ENCODE measurements at places on chromosomes 16 and 17. TPM values are rescaled to one million over a fixed set of nuclear protein-coding genes. Genes with fewer than 3 reads are reported as not detected.

C17orf78 gene
- not detected for total RNA-seq

ABCA6 gene
- 90.9 TPM for total RNA-seq

PYDC1 gene
- not detected for total RNA-seq

HIC1 gene
- 20.7 TPM for total RNA-seq

SLC25A39 gene
- 51.5 TPM for total RNA-seq

NHLRC4 gene
- total RNA-seq = 1.4 TPM

PRR29 gene
- 0.15 TPM for total RNA-seq

KRTAP16-1 gene
- not detected for total RNA-seq

DPEP2 gene
- not detected for total RNA-seq

CA7 gene
- not detected for total RNA-seq

TNFSF12 gene
- total RNA-seq = 3.9 TPM

HEATR9 gene
- total RNA-seq = not detected

MRPL28 gene
- total RNA-seq = 93.1 TPM

APOBR gene
- not detected for total RNA-seq

WNT9B gene
- total RNA-seq = not detected

GAST gene
- total RNA-seq = not detected

ABCC11 gene
- not detected for total RNA-seq

BIRC5 gene
- total RNA-seq = 2.7 TPM

KRT33A gene
- total RNA-seq = not detected

EXOSC6 gene
- total RNA-seq = 13.1 TPM

ST6GALNAC1 gene
- total RNA-seq = not detected

TEDC2 gene
- under 0.01 TPM for total RNA-seq

DRC3 gene
- total RNA-seq = 3.0 TPM

RNF135 gene
- total RNA-seq = 6.3 TPM

CDRT15L2 gene
- not detected for total RNA-seq

GALR2 gene
- not detected for total RNA-seq

LPO gene
- not detected for total RNA-seq

PHOSPHO1 gene
- not detected for total RNA-seq

SMTNL2 gene
- not detected for total RNA-seq

ERN2 gene
- 0.35 TPM for total RNA-seq

AGRP gene
- total RNA-seq = not detected

SLC5A2 gene
- 0.15 TPM for total RNA-seq

ACSM2A gene
- total RNA-seq = not detected

DNAAF8 gene
- total RNA-seq = 0.47 TPM

KLHL11 gene
- total RNA-seq = 19.8 TPM

GCSH gene
- 14.7 TPM for total RNA-seq

NOD2 gene
- 0.59 TPM for total RNA-seq

MFSD11 gene
- total RNA-seq = 18.6 TPM

P2RX1 gene
- total RNA-seq = 1.3 TPM

IL17C gene
- total RNA-seq = not detected

IRX5 gene
- total RNA-seq = 2.7 TPM

GPR142 gene
- total RNA-seq = not detected

TP53TG3B gene
- total RNA-seq = 0.08 TPM

DHODH gene
- 2.9 TPM for total RNA-seq

MPG gene
- 56.9 TPM for total RNA-seq

ITGAD gene
- total RNA-seq = not detected

OR4D1 gene
- not detected for total RNA-seq

TBC1D3L gene
- 2.5 TPM for total RNA-seq
